ENCODE measurements at places on chromosomes 13 and 19.

- no peak for DNase-seq
These were observed 94.7 kb downstream of the RBM26 start for GRCh38 chr13:79311386-79311785.

GRCh38 chr13:44380404-44381165, 7.0 kb downstream of the SERP2 start:
- DNase-seq = no peak

GRCh38 chr13:111202745-111203144, 87.6 kb downstream of the ARHGEF7 start:
- no peak for DNase-seq

- no peak for DNase-seq
These were observed 9.2 kb downstream of the PAN3 start for GRCh38 chr13:28147495-28147894.

- DNase-seq = no peak
These were observed 81.6 kb downstream of the CHST8 start for GRCh38 chr19:33703438-33703750.

GRCh38 chr19:55133639-55134444, 15.2 kb downstream of the TNNT1 start:
- DNase-seq = no peak

- DNase-seq = no peak
These were observed 1000.6 kb downstream of the OLFM4 start for GRCh38 chr13:54029226-54029625.

DNA sequence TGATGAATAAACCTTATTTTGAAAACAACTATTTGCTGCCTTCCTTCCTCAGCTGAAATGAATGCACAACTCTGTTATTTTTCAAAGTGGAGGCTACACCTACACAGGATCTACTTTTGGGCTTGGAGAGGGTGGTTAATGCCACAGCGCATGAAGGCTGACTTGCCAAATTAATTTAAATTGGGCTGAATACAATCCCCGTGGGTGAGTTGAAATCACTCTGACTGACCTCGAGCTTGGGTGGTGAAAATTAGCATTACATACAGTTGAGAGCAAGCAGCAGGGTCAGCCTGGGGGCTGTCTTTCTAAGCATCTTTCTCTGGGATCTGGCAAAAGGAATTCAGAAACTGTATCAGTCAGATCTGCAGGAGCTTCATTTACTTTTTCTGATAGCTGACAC, 38.5 kb downstream of the TPT1 start:
- no peak for DNase-seq

- no peak for DNase-seq
These were observed 207.1 kb upstream of the SLITRK6 start for GRCh38 chr13:86006317-86006716.

DNA sequence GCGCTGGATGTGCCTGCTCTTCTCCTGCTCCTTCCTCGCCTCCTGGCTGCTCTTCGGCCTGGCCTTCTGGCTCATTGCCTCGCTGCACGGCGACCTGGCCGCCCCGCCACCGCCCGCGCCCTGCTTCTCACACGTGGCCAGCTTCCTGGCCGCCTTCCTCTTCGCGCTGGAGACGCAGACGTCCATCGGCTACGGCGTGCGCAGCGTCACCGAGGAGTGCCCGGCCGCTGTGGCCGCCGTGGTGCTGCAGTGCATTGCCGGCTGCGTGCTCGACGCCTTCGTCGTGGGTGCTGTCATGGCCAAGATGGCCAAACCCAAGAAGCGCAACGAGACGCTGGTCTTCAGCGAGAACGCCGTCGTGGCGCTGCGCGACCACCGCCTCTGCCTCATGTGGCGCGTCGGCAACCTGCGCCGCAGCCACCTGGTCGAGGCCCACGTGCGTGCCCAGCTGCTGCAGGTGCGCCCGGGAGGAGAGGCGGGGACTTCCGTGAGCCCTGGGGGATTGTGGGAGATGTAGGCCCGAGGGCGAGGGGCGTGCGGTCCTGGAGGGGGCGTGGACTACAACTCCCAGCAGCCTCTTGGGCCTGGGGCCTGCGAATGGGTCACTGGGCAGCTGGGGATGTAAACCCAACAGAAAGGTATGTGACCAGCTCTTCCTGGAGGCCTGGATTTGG, 6.7 kb downstream of the KCNJ14 start:
- no peak for DNase-seq

DNA sequence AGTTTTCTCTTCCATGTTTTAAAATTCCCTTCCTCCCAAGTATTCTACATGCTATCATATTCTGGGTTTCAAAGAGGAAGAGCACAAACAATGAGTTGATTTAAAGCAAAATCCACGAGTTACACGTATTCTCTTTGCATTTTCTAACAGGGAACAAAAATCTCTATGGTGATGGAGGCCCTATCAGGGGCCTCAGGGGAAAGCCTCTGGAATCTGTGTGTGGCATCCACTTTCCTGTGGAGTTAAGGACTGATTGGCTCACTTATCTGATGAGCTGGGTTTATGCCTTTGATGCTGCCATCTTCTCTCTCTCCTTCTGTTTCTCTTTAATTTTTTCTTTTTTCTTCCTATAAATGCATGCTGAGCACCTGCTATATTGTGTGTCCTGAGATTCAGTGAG, 14.8 kb downstream of the OLFM4 start:
- no peak for DNase-seq

DNA sequence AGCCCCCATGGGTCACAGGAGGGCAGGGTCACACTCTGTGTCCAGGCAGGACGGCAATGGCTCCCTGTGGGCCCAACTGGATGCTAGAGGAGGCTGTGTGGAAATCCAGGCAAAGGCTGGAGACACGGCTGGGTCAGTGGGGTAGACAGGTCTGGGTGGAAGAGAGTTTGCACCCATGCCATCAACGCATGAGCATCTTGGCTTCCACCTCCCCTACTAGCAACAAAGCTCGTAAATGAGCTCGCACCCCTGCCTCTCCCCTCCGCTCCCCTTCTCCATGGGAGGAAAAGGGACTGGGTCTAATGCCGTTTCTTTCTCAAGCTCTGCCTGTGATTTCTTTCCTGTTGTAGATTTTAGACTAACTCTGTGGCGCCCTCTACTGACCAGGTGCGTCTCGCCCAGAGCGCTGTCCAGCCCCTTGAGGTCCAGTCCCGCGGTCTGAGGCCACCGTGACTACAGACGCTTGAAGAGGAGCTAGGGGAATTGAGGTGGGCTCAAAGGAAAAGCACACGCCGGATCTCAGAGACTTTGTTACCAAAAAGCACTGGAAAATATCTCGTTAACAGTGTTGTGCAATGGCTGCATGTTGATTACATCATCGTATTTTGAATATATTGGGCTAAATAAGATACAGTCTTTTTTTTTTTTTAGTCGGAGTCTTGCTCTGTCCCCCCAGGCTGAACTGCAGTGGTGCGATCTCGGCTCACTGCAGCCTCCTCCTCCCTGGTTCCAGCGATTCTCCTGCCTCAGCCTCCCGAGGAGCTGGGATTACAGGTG, 50.7 kb upstream of the USP29 start:
- no peak for DNase-seq

Data from vagina (tissue), 2 donors.